ENCODE measurements at places on chromosomes 1 and 21.

DNA sequence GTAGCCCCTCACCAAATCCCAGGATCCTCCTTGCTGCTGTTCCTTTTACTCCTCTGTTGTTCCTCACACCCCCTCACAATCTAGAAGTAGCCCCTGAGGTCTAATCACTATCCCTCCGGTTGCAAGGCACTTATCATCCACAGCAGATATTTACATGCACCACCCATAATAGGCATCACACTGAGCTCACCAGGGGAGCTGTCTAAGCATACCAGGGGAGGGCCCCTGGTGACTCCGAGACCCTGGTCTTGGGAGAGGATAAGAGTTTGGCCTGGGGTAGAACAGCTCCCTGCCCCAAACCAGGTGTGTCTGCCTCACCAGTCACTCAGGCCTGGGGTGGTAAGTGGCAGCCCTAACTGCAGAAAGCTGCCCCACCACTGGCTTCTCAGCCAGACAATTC is 37.3 kb upstream of the ZC3H12A start:
- DNase-seq: no peak

DNA sequence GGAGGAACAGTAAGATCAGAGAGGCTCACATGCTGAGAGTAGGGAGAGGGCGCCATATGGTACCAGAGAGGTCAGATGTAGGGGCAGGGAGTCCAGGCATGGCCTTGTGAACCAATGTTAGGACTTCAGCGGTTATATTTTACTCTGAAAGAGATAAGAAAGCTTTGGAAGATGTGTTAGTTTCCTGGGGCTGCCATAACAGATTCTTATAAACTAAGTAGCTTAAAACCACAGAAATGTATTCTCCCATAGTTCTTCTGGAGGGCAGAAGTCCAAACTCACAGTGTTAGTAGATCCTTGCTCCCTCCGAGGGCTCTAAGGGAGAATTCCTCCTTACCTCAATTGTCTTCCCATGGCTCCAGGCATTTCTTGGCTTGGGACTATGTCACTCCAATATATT is 502.5 kb upstream of the ADGRL2 start:
- DNase-seq: no peak

- no peak for DNase-seq
These were observed 37.1 kb upstream of the TRIM67 start for GRCh38 chr1:231124746-231125145.

DNA sequence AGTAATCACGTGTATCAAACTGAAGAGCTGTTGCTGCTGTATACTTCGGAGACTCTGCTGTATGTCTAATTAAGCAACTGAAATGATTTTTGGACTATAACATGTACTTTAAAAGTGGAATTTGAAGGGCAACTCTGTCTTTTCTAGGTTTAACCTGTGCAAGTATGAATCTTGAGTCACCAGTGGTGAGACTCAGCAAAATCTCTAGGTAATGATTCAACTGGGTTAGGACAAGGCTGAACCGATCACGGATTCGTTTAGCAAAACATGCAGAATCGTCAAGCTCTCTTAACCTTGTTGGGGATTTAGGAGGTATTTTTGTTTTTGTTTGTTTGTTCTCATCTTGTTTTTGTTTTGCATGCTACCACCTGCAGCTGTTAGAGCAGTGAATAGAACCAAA is 149.6 kb downstream of the CYYR1 start:
- no peak for DNase-seq

- DNase-seq: no peak
These were observed 66.5 kb upstream of the ERRFI1 start for GRCh38 chr1:8092657-8093056.

DNA sequence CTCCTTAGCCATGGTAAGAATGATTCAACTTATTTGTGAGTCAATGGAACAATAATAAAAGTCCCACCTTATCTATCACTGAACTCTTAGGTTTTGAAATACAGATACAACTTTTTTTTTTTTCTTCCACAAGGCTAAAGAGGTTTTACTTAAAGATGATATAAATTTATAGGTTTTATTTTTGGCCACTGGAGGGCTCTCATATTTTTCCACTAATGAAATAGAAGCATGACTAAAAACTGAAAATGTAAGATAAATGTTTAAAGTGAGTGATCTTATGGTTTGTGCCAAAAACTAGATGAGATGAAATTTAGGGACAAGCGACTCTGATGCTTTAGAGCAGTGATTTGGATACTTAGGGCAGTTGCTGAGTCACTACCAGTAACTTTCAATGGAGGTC is 499.0 kb downstream of the NUF2 start:
- no peak for DNase-seq

DNA sequence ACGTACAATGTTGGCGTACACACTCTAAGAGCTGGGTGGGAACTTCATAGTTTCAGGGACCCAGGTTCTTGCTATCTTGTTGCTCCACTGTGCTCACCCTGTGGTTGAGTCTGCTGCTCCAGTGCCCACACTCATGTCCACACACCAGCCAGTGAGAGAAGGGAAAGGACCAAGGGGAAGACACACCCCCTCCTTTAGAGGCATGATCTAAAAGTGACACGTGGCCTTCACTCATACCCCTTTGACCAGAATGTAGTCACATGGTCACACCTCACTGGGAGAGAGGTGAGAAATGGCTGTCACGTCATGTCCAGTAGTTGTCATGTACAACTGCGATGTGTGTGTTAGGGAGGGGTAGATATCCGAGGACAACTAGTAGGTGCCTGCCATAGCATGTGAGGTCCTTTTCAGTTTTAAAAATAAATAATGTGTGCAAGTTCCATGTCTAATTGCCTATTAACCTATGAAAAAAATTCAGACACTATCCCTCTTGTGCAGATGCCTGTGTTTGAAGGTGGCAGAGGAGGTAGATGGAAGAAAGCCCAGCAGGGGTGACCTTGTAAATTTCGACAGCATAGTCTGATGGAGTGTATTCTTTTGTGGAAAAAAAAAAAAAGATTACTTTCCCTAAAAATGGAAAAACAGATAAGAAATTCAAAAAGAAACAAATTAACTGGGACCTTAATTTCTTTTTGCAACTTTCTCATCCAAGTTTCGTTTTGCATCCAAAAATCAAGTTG is 149.6 kb downstream of the C1orf21 start:
- no peak for DNase-seq

- DNase-seq: no peak
These were observed 391.2 kb downstream of the DISC1 start for GRCh38 chr1:232017759-232018158.

GRCh38 chr21:44618909-44619308 is 7.0 kb downstream of the KRTAP10-8 start:
- DNase-seq: no peak

Measured in cerebellar nuclear complex (tissue), 1 donor.